ENCODE measurements at places on chromosomes 5 and 9.

DNA sequence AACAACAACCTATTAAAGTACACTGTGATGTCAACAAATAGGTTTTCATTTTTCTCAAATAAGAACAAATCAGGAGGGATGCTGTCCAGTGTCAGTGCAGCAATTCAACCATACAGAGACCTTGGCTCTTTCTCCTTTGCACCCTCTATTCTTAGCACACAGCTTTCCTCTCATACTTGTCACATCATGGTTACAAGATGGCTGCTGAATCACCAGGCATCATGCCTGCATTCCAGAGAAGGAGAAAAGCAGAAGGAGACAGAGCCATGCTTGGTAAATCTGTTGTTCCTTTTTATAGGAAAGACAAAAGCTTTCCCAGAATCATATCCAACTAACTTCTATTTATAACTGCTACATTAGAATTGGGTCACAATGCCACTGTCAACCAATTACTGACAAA, 124.7 kb upstream of the VLDLR start:
- DNase-seq = no peak

- DNase-seq = no peak
These were observed 513.1 kb downstream of the PDE4D start for GRCh38 chr5:59380350-59380951.

DNA sequence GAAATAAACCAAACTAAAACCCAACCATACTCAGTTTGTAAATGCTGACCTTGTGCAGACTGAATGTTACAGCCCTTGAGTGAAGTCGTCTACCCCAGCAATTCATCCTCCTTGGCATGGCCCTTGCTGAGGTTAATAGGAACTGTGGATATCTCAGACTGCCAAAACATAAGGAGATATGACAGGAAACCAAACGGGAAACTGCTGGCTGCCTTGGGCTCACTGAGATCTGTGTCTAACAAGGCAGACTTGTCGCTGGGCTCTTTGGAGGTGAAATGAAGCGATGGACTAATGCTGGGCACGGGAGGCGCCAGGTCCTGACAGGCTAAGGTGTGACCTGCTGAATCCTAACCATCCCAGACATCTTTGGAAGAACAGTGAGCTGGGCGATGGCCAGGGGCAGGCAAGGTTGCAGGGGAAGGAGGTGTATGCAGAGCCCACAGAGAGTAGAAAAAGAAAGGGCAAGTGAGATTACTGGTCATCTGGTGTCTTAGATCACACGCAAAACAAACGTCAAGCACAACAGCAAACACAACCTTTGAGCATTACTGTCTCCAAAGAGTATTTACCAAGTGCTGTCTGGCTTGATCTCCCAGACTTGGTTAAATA, 44.6 kb upstream of the ALDH1A1 start:
- no peak for DNase-seq

DNA sequence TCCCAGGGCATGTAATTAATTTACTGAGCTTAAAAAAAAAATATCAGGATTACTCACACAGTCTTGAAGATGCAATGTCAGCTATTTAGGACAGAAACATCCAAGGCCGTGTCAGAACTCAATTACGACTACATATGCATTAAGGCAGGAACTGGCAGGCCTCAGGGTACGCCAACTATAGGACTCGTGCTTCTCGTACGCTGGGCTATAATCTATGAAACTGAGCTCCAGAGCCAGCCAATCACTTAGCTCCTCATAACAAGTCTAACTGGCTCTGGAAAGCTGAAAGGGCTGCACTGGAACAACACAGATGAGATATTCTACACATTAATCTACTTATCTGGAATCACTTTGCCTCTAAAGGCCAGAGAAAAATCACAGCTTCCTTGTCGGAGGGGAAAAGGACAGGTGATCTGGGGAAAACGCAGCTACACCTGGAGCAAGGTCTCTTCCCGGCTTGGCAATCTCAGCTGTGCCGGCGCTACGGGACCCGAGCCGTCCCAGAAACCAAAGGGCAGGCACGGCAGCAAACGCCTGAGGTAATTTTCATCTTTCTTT, 212.0 kb downstream of the DEPDC1B start:
- DNase-seq = no peak

- DNase-seq = no peak
These were observed 44.1 kb upstream of the CEMIP2 start for GRCh38 chr9:71812385-71812784.

DNA sequence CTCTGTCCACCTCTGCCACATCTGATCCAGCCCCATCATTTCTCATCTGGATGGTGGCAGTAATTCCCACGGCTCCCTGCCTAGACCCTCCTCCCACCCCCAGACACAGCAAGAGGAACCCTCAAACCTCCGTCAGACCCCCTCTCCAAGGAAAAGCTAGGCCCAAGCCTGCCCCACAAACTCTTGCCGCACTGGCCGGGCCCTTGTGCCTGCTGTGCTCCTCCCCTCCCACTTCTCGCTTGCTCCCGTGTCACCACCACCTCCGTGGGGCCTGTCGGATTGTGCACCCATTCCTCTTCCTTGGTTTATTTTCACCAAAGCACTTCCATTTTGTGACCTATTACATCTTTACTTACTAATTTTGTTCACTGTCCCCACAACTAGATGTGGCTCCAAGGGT, 14.2 kb downstream of the BARX1 start:
- no peak for DNase-seq

GRCh38 chr5:124245276-124245675, 501.2 kb downstream of the ZNF608 start:
- DNase-seq = no peak

- no peak for DNase-seq
These were observed 478.6 kb downstream of the CCDC171 start for GRCh38 chr9:16031486-16031885.

- no peak for DNase-seq
These were observed 62.3 kb downstream of the ZCCHC7 start for GRCh38 chr9:37182718-37183117.

DNA sequence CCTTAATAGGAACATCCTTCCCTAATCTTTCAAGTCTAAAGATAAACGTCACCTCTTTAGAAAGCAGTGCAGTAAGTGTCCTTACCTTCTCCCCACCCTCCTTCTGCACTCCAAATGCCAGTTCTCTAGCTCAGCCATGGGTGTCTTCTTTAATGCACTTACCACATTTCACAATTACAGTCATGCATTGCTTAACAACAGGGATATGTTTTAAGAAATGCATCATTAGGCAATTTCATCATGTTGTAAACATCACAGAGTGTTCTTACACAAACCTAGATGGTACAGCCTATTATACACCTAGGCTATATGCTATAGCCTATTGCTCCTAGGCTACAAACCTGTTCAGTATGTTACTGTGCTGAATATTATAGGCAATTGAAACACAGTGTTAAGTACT, 91.2 kb downstream of the RFX3 start:
- no peak for DNase-seq

DNA sequence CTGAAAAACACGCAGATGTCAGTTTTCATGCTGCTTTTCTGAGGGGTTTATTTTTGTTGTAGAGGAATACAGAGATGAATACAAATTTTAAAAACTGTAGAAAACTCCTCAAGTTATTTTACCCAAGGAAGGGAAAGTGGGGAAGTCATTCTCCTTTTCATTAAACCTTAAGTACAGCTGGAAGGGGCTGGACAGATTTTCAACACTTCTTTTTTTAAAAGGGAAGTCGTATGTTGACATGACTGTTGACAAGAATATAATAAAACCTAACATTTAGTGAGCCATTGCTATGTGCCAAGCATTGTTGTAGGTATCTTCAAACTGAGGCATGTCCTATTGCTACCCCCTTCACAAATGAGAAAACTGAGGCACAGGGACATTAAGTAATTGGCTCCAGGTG, 235.7 kb upstream of the ELL2 start:
- DNase-seq = no peak

DNA sequence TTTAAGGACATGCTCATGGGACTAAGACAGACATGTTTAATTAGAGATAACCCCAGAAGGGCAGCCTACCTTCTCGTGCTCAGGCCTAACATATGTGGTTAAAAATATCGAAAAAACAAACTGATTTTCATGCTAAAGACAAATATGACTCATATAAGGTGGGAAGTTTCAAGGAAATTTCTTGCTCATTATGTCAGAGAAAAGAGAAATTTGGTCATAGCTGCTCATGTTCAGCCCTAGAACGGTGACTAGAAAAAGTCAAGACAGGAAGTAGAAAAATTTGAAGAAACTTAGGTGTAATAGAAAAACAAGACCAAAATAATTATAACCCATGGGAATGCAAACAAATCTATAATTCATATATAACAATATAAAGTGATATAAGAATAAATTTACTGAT, 120.6 kb downstream of the PRDM9 start:
- DNase-seq = no peak

- no peak for DNase-seq
These were observed 46.3 kb downstream of the DROSHA start for GRCh38 chr5:31485376-31486207.

- DNase-seq = no peak
These were observed 158.0 kb upstream of the FREM1 start for GRCh38 chr9:15068261-15068660.

GRCh38 chr9:75121914-75122558, 33.7 kb downstream of the OSTF1 start:
- no peak for DNase-seq

Measured in stimulated activated CD4-positive, alpha-beta T cell treated with anti-CD3 and anti-CD28 coated beads, Interleukin-1b, Interleukin-23, amount 100 ng/mL, for 1 hour (primary cell).